Stimulated activated CD4-positive, alpha-beta T cell treated with anti-CD3 and anti-CD28 coated beads, TNF-alpha, amount 100 ng/mL, for 4 hours (primary cell): ENCODE measurements at places on chromosomes 3 and 15.

DNA sequence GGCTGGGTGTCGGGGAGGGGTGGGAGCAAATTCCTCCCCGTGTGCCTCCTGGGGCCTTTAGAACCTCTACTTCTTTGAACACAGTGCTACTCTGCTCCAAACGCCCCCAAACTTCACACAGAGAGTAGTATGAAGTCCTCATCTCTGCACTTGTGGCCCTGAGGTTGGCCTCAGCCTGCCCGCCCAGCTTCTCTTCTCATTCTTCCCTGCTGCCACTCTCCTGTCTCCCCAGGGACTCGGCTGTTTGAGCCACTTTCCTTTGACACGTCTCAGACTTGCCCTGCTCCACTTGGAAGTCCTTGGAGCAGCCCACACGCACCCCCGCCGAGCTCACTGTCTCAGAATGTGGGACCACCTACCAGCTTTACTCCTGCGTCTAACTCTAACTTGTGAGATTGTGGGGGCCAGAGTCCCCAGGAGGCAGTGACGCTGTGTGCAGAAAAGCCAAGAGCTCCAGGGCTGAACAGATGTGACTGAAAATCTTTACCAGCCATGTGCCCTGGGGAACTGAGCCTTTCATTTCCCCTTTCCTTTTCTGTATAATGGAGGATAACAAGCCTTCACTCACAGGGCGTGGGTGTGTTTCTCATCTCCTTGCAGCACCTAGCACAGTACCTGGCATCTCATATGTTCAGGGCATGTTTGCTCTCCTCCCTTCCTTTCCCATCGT is 233.6 kb upstream of the CTDSPL start:
- DNase-seq = no peak

- no peak for DNase-seq
Observed at GRCh38 chr15:52368402-52368801, 72.8 kb upstream of the MYO5C start.

DNA sequence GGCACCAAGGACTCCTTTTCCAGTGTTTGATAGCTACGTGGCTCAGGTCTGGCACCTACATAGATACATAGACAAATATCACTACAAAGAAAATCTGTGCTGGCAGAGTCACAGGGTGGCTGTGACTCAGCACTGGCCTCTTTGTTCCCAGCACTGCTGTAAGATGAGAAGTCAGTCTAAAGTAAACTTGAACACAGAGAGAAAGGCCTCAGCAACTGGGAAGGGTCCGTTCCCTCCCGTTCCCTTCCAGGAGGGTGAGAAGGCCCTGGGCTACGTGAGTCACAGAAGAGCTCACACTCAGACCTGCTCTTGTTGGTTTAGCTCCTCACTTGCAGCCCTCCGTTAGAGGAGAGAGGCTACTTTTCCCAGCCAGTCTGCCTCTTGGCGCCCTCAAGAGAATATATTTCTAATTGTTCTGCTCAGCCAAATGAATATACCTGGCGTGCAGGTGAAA is 23.1 kb downstream of the ANXA2 start:
- DNase-seq = no peak

GRCh38 chr3:2454865-2455264 is 356.2 kb downstream of the CNTN4 start:
- DNase-seq = no peak

GRCh38 chr3:46960081-46960701 is 16.4 kb downstream of the CCDC12 start:
- DNase-seq = no peak

DNA sequence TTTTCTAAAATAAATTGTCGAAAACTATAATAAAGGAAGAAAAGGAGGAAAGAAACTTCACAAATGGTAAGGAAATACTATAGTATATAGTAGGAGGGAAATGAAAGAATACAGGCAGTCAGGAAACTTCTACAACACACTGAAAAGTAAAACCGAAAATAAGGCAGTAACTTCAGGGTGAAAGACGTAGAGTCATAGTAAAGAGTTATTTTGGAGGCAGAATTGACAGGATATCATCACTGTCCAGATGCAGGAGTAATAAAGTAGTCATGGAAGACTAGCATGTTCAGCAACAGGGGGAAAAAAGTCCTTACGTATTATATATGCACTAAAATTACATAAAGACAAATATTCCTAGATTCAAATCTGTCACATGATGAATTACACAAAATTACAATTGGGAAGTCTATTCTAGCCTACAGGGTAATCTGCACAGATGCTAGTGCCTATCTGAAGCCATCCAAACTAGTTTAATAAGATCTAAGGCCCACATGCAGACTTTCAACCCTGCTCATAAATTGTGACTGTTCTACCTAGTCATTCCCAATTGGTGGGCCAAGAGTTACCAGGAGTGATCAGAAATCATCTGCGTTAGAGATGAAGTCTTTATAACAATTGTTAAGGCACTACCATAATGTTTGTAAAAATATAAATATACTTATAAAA is 14.0 kb downstream of the VPS13C start:
- no peak for DNase-seq

DNA sequence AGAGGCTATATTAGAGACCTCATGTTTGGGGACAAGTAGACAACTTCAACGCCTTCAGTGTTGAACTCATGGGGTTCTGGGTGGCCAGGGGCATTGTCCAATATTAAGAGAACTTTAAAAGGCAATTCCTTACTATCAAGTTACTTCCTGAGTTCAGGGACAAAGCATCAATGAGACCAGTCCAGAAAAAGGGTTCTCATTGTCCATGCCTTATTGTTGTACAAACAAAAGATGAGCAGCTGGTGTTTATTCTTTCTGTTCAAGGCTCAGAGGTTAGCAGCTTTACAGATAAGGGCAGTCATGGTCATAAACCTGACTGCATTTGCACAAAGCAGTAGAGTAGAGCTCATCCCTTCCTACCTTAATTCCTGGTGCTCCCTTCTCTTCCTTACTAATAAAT is 18.5 kb upstream of the PDHB start:
- no peak for DNase-seq

- DNase-seq = no peak
Observed at GRCh38 chr3:154720921-154721320, 290.9 kb upstream of the GPR149 start.

DNA sequence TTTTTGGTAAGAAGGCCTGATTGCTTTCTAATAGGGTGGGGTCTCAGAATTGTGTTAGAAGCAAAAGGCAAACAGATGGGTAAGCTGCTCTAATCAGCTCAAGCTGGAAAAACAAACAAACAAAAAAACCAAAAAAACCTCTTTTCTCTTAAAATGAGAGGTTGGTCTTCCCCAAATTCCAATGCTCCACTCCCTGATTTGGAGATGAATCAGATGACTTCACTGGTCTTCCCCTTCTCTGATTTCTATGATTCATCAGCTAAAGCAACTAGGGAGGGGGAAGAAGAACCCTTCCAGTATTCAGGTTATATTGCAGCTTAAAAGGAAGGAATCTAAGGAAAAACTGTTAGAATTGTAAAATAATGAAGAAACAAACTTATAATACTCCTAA is 9.6 kb upstream of the ANXA2 start:
- no peak for DNase-seq

GRCh38 chr3:38996193-38996592 is 55.6 kb downstream of the SCN11A start:
- DNase-seq = no peak

GRCh38 chr15:73717206-73717605 is 33.0 kb downstream of the CD276 start:
- no peak for DNase-seq

GRCh38 chr3:115281697-115282675 is 134.9 kb upstream of the ZBTB20 start:
- DNase-seq = no peak

GRCh38 chr15:58066042-58066867 is 744 bp upstream of the ALDH1A2 start:
- DNase-seq = no peak

DNA sequence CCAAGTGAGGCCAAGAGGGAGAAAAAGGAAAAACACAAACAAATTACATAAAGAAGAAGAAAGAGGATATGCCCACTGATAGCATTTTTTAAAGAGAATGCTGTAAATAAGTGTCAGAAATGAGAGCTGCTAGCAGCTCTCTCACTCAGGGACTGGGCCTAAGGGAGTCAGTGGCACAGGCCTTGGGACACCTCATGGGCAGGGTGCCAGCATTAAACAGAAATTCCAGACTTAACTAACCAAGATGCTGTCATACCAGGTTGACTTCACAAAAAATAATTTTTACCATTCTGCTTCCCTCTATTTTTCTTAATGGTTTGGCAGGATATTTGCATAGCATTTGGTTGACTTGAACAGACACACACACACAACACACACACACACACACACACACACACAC is 92.3 kb upstream of the ADAMTSL3 start:
- DNase-seq = no peak

- no peak for DNase-seq
Observed at GRCh38 chr3:188266562-188267274, 112.8 kb downstream of the LPP start.

- no peak for DNase-seq
Observed at GRCh38 chr3:38984110-38984509, 67.6 kb downstream of the SCN11A start.

- DNase-seq = no peak
Observed at GRCh38 chr3:120449251-120449650, 1.5 kb downstream of the FSTL1 start.

DNA sequence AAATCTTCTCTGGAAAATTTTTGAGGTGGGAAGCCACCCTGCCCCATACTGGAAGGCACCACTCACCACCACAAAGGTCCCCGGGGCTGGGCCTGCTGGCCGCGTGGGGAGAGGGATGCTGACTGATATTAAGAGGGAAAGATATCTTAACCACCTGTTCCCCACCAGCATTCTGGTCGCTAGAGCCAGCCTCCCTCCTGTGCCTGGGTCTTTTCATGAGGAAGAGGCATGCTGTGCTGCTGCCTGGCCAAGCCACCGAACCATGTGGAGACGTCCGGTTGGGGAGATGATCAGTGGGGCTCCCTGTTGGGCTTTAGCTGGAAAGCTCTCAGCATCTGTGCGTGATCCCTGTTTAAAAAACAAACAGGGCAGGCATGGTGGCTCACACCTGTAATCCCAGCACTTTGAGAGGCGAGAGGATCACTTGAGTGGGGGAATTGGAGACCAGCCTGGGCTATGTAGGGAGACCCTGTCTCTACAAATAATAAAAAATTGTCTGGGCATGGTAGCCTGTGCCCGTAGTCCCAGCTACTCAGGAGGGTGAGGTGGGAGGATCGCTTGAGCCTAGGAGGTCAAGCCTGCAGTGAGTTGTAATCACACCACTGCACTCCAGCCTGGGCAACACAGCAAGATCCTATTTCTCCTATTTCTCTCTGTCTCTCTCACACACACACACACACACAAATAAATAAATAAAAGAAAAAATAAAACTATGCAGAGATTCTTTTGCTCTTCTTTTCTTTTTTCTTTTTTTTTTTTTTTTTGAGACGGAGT is 1.0 kb downstream of the KLHL18 start:
- no peak for DNase-seq

DNA sequence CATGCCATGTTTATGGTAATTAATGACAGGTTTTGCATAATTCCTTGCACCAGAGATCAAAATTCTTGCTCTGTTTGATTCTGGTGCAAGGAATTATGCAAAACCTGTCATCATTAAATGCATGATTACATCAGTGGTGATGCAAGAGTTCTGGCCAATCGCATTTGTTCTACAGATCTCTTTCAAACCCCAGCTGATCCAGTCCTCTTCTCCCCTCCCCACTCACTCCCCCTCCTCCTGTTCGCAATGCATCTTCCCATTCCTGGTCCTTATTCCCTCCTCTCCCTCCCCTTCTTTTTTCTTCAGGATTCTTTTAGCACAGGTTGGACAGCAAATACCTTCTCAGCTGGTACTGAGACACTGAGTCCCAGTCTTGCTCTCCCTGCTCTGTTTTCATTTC is 82.1 kb downstream of the GABRB3 start:
- no peak for DNase-seq

GRCh38 chr3:181756645-181757297 is 45.0 kb downstream of the SOX2 start:
- no peak for DNase-seq

DNA sequence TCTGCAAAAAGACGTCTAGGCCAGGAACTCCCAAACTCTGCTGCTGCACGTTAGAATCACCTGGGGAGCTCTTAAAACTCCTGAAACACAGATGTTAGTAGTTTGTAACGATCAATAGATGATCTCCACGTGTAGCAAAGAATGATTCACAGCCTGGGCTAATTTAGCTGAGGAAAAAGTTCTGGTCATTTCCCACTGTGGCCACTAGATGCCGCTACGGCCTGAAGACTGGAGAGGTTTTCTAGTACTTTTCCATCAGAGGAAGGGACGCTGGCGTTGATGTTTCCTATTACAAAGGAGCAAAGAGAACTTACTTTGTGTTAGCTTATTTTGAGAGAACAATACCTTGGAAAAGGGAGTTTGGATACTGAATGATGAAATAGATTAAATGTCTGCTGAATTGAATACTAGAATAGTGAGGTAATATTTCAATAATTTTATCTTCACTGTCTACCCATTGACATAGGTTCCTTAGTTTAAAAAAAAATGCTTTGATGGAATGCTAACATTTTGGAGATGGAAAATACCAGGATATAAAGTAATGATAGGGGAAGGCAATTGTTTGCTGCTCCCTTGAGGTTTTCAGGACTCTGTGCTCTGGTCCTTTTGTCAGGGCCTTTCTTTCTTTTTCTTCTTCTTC is 159.1 kb downstream of the P3H2 start:
- peak; percentile 48 for DNase-seq

DNA sequence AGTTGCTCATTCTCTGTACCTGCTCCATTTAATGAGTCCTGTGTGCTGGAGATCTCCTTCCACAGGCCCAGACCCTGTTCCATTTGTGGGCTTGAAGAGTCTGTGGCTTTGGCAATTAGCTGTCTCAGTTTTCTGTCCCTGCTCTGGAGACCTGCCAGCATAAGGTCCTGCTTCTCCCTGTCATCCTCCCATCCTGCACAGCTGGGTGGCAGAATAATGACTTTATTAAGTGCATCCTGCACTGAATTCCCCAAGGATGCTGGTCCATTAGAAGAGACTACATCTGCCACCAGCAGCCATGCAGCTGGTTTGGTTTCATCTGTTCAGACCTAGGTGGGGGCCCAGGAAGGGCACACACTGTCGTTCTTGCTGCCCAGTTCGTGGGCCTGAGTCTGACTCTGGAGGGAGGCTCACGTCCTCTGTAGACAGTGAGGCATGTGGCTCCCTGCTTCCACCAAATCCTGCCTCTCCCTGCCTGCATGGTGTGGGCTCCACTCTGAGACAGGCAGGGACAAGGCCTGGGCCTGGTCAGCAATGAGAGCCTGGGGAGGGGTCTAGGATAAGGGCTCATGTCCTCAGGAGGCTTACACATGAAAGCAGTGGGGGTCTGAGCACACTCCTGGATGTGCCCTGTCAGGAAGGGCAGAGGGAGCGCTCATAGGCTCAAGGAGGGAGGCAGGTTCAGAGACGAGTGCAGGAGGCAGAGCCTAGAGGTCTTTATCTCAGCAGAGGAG is 78.4 kb upstream of the PRR23E start:
- no peak for DNase-seq

DNA sequence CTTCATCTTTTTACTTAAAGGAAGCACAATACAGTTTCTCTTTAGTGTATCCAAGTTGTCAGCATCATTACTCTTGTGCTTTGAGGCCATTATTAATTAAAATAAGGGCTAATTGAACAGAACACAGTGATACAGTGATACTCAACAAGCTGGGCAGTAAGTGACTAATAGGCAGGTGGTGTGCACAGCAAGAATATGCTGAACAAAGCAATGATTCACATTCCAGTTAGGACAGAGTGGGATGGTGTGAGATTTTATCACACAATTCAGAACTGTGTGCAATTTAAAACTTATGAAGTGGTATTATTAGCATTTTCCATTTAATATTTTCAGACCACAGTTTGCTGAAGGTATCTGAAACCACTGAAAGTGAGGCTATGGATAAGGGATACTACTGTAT is 116.9 kb downstream of the PLOD2 start:
- no peak for DNase-seq
